ENCODE measurements at places on chromosomes 2 and 18.

DNA sequence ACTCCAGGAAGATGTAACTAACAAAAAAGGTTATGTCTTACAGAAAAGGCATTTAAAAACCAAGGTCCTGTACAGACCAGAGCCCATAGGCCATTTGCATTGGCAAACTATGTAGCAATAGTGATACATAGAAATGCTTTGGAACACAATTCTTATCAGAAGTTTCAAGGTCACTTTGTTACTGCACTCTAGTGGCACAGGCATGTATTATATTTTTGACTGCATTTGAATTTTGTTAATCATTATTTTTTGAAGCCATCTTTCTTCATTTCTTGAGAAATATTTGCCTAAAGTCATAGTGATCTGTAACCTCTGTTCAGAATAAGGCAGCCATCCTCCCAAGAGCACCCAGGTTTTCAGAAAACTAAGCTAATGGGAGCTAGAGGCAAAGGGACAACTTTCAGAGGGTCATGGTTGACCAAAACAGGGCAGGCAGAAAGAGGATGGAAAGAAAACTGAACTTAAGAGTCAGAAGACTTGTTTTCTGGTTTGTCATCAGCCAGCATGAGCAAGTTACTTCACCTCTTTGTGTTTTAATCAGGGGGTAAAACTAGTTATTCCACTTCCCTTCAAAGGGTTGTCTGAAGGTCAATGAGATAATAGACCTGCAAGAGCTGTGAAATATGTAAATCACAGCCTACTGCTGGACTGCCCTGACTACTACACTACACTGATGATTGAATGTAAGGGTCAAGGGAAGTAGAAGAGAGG lies 41.5 kb downstream of the SLC38A11 start:
- DNase-seq: no peak

GRCh38 chr2:66445076-66445924 lies 10.4 kb downstream of the MEIS1 start:
- DNase-seq: no peak

- DNase-seq: no peak
Observed at GRCh38 chr2:38203446-38203810, 127.5 kb upstream of the CYP1B1 start.

- no peak for DNase-seq
Observed at GRCh38 chr2:119860924-119861323, 101.2 kb downstream of the PTPN4 start.

- DNase-seq: no peak
Observed at GRCh38 chr2:119008108-119008507, 66.1 kb downstream of the MARCO start.

DNA sequence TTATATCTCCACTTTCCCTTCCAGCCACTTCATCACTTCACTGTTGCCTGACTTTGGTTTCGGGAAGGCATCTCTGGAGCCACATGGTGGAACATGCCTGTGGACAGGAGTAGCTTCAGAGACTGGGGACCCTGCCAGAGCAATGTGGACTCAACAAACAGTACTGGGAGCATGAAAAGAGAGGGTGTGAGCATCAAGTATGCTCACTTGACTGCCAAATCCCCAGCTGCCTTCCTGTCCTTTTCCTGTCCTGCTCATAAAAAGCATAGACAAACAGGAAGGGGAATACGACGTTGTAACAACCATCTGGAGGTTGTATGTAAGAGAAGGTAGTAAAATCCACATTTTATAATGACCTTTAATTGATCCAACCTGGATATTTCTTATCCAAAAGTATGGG lies 61.3 kb upstream of the CSRNP3 start:
- no peak for DNase-seq

DNA sequence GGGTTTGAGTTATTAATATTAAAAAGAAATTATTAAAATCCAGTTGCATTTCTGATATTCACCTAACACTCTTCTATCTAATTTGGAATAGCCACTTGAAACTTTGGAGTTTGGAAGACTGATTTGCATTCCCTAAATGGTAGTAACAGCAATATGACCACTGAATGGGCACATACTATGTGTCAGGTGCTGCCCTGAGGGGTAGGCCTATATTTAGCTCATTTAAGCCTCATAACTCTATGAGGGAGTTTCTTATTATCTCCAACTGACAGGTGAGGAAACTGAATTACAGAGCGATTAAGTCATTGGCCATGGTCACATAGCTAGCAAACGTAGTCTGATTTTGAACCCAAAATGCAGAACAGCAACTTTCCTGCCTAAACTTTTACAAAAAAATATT lies 77.3 kb downstream of the VWA3B start:
- no peak for DNase-seq

DNA sequence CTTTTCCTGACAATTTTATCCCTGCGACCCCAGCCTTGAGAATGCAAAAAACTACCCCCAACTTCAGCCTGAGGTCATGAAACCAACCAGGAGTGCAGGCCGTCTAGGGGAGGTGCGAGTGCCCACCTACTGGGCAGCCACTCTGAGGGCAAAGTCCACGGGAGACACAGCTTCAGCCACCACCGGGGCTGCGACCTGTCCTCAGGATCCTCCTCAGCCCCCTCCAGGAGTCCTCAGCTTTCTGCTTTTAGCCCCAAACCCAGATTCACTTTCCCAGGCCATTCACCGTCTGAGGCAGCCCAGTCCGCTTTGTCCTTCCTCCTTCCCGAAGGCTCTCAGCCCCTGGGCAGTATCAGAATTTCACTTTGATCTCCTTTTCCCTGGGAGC lies 210.2 kb upstream of the TNP1 start:
- DNase-seq: no peak

DNA sequence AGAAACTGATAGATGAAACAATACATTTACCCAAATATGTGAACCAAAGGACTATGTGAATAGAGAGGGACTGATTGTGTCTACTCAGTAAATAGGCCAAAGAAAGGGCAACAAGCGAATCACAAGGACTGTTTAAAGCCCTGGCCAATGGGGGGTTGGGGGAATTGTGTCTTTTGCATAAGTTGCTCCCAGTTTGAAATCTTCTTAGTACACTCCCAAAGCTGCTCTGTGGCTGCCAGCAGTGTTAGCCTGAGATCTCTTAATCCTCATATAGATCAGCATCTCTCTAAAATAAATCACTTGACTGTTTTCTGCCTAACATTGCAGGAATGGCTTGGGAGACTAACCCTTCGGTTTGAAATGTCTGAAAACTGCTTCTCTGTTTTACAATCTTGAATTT lies 236.4 kb downstream of the PLCL1 start:
- DNase-seq: no peak

GRCh38 chr18:26233208-26233607 lies 7.0 kb downstream of the TAF4B start:
- DNase-seq: no peak

DNA sequence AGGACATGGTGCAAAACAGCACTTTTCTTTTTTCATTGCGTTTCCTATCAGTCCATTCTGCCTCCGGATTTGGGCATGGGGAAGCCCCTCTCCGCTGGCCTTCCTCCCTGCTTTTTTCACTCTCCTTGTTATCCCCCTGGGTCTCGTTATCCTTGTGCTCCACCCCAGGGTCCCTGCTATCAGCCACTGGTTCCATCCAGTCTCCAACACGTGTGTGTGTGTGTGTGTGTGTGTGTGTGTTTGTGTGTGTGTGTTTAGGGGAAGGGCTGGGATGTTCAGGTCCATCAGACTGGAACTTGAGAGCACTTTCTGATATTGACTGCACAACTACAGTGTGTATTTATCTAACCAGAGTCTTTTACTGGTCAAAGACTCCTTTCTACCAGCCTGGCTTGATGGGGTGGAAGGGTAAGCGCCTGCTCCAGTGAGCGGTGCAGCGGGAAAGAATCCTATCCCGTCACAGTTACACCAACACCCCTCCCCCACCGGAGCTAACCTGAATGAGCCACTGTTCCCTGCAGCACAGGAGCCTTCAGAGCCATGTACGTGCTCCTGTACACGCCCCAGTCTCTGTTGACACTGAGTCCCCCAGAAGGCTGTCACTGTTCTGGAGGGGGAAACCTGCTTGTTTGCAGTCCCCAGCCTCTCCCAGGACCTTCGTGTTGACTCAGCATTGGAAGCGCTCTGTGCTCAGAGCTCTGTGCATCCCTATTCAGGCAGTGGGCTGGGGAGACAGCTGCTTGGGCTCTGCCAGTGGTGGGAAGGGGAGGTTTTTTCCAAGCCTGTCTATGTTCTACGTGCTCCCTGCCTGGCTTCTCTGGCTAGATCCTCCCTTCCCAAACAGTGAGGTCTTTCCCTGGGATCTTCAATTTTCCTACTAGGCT lies 4.6 kb downstream of the INHA start:
- no peak for DNase-seq

DNA sequence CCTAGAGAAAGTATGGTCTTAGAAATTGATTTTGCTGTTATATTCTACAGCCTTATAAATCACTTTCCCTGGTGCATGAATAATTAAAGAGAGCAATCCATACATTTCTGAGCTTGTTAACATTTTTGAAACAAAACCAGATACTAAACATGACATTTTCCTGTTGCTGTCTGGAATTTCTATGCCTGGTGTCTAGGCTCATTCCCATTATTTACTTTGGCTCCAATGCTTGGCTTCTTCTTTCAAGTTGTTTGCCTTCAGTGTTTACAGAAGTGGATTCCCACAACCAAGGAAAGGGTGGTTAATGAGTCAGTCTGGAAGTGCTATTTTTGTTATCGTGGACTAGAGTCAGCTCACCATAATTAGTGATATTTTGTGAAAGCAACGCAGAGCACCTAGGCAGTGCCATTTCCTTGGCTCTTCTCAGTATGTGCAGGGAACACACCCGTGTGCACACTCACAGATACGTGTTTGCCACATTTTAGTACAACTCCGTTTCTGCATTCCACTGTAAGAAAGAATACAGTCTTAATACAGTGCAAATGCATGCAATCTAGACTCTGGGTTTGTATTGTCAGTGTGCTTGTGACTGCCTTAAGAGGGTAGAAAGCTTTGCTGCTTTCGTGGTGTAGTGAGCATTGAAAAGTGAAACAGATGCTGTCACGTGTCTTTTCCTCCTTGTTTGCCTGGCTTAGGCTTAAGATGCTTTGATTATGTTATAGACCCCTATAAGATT lies 185.0 kb upstream of the RASGRP3 start:
- DNase-seq: no peak

- DNase-seq: no peak
Observed at GRCh38 chr2:101157272-101157671, 6.1 kb upstream of the TBC1D8 start.

- no peak for DNase-seq
Observed at GRCh38 chr18:48153613-48154481, 223.4 kb upstream of the SMAD2 start.

DNA sequence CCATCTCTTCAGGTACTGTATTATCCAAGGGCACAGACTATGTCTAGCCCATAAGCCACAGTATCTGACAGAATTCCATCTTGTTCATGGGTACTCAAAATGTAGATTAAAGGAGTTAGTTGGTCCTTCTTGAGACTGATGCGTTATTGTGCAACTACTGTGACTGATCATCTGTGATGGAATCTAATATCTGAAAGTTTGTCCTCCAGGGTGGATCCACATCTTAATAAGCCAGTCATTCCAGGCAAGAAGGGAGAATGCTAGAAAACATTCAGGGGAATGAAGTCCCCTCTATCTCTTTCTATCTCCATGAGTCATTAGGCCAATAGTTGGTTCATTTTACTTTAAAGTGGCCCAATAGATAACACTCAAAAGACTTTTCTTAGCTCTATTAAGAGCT lies 252.6 kb downstream of the EXOC6B start:
- DNase-seq: no peak

DNA sequence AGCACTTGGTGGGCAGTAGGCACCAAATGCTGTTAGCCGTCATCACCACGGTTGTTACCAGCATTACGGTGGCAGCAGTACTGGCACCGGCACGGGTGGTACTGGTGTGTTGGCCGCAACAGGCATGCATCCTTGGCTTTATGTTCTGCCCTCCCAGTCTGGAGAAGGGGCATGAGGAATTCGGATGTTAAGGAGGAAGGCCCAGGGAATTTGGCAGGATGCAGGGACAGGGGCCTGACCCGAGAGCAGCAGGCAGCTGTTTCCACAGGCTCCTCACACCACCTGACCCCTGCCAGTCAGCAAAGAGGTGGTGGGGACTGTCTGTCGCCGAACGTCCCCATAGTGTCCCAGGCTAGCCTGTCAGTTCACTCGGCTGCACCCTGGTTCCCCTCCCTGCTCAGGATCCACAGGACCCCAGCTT lies 79.0 kb downstream of the EDAR start:
- no peak for DNase-seq

GRCh38 chr2:14761118-14761517 lies 128.6 kb downstream of the LRATD1 start:
- DNase-seq: no peak

DNA sequence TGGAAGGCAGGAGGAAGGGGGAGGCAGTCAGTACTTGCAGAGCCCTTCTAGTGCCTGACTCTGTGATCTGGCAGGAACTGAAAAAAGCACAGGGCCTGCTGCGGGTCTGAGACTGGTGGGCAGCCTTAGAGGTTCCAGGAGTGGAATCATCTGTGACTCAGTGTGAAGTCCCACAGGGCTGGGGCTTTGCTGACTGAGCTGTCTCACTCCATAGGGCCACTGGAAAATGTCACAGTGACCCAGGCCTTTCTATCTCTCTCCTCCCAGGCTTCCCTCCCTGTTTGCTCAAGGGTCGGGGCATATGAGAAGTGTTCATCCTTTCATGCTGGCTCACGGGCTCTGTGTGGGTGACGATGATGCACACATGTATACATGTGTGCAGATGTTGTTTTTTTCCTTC lies 47.1 kb upstream of the ZFP36L2 start:
- no peak for DNase-seq

- DNase-seq: no peak
Observed at GRCh38 chr2:232659359-232659758, 26.0 kb downstream of the EFHD1 start.

GRCh38 chr2:6872394-6872793 lies 5.2 kb upstream of the RSAD2 start:
- DNase-seq: no peak

GRCh38 chr2:85184231-85184630 lies 51.0 kb downstream of the TCF7L1 start:
- no peak for DNase-seq

- DNase-seq: no peak
Observed at GRCh38 chr2:27494284-27494943, 586 bp downstream of the FNDC4 start.

- no peak for DNase-seq
Observed at GRCh38 chr2:73970850-73971471, 13.7 kb upstream of the TET3 start.

- DNase-seq: no peak
Observed at GRCh38 chr2:31813016-31813415, 197.8 kb downstream of the MEMO1 start.

GRCh38 chr2:200354833-200355751 lies 48.6 kb downstream of the SPATS2L start:
- no peak for DNase-seq

- DNase-seq: no peak
Observed at GRCh38 chr2:26864226-26864625, 16.3 kb downstream of the DPYSL5 start.

GRCh38 chr2:176935543-176936102 lies 277.0 kb upstream of the HNRNPA3 start:
- DNase-seq: no peak

- no peak for DNase-seq
Observed at GRCh38 chr2:233791883-233792329, 13.8 kb downstream of the MROH2A start.

- no peak for DNase-seq
Observed at GRCh38 chr2:140457483-140457882, 1673.3 kb downstream of the LRP1B start.

Data from SK-N-MC (cell line).